Fibroblast of villous mesenchyme (primary cell): ENCODE measurements at places on chromosomes 2 and 18. TPM values are rescaled to one million over a fixed set of nuclear protein-coding genes. Genes with fewer than 3 reads are reported as not detected.

DNA sequence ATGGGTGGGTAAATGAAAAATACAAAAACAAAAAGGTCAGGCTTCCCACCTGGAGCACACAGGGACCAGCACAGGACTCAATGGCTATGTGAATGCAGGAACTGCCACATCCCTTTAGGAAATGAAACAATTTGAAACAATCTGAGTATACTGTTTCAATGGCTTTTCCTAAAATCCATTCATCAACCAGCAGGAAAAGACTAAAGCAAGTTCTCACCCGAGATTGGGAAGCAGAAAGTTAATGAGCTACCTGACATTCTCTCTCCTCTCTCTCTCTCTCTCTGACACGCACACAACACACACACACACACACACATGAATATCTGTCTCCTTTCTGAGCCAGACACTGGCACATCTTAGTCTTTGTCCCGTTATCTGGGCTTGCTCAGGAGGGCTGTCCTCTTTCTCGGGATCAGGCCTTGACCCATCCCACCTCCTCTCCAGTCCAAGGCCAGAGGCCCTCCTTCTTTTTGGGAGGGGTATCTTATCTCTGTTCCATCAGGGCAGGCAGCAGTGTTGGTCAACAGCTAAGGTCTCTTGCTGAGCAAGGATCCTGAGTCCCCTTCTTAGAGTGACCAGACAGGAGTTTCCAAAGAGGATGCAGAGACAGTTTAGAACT, 11.6 kb upstream of the LRRFIP1 start:
- no peak for DNase-seq

DNA sequence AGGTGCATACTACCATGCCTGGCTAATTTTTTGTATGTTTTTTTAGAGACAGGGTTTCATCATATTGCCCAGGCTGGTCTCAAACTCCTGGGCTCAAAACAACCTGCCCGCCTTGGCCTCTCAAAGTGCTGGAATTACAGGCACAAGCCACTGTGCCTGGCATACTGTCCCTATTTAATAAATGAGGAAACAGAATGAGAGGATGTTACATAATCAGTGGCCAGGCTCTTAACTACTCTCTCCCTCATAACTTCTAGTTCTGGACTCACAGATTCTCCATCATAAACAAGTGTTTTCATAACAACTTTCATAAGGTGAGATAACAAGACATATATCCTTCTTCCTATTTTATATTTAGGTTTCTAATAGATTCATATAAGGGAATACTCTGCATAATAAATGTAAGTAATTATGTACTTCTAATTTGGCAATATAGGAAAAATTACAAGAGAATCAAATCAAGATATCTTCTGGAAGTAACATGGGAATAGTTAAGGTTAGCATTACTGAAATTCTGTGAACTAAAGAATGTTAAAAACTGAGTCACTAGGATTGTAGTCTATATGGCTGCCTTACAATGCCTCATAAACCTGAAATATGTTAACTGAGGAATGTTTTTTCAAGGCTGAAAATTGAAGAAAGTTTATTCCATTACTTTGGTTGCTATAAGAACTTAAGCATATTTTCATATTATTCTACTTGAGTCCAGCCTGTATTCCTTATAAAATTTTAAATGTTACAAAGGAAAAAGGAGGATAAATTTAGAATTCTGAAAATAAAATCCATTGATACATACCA, 71.3 kb downstream of the SLC25A12 start:
- DNase-seq: no peak

DNA sequence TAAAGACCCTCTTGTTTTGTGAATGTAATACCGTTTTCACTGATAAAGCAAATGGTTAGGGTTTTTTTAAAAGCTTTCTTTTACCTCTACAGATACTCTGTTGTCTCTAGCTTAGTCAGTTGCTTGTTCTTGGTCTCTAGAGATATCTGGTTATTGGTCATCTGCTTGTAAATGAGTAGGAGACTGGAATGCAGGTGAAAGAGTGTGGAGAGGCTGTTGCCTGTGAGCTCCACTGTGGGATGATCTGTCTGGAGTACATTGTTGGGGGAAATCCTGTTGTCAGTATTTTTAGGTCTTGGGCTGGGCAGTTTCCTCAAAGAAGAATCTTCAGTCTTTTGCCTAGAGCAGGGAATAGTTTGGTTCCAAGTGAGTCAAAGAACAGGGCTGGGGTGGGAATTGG, 67.7 kb downstream of the SMCHD1 start:
- DNase-seq: no peak

DNA sequence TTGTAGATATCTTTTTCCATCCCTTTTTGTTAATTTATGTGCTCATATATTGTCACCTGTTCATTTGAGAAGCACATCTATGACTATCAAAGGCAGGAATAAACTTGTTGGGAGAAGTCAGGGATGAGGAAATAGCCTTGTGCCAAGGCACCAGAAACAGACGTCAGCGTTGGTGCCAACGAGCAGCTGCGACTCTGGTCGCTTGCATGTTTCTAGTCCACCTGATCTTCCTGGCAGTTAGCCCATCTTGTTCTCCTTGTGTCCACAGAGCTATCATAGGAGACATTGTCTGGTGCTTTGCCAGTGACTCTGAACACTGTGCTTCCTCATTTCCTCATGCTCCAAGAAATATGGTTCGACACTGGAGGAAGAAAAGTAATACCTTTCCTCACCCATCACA, 374.4 kb downstream of the PTPRM start:
- no peak for DNase-seq

DNA sequence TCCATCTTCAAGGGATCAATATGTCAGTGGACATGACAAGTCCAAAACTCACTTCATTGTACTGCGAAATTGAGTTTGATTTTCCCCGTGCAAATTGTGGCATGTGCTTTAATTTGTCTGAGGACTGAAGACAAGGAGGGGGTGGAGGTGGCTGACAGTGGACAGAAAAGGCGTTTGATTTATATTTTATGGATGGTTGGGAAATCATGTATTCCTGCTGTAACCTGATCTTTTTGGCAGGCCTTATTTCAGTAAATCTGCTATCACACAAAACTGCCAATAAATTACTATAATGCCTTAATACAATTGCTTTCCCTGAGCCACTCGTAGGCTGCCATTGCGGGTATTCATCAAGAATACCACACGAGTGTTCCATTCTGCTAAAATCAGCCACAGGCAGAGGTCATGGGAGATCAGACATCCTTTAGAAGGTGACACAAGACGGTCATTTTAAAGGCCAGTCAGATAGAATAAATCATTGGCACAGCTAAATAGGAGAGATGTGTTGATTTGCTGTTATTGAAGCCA, 720.5 kb downstream of the MBD2 start:
- no peak for DNase-seq

GRCh38 chr18:74975001-74975400, 233.9 kb downstream of the PTGR3 start:
- no peak for DNase-seq

DNA sequence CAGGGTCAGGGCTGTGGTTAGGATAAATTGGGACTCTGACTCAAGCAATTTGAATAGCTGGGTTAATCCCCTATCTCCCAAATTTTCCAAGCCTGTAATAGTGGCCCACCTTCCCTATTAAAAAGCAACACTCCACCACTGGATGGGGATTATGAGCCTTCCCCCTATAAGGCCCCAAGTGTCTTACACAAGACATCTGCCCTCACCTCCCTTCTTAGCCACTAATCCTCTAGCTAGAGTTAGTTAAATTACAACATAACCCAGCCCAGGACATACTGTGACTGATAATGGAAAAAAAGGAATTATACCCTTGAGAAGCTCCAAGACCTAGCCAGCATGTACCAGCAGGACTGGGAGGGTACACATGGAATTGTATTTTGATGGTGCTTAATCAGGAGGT, 190.4 kb downstream of the NRP2 start:
- DNase-seq: peak; percentile 60

GRCh38 chr2:110858135-110858725, 125.9 kb downstream of the ACOXL start:
- DNase-seq: no peak

DNA sequence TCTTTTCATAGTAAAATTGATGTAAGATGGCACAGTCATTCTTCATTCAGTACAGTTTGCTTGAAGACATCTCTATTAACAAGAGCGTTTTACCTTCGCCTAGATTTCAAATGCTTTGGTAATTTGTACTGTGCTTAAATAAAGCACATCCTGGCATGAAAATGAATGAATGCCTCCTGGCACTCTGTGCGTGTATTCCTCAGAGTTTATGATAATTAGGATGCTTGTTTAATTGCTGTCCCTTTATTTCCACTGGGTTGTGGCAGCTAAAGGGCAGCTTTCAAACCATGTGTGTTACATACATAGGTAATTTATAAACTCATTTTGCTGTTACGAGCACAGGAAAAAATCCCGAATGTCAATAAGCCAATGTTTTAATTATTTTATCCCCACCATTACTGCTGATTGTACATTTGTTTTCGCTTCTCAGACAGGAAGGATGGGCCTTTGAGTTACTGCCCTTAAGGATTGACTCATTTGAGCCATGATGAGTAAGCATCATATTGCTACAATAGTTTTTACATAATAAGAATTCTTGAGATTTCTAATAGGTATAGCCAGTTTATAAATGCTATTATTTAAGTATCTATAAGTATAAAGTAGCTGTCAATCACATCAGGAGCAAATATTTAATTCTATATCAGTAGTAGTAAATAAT, 516.5 kb downstream of the XIRP2 start:
- DNase-seq: peak; percentile 19

DNA sequence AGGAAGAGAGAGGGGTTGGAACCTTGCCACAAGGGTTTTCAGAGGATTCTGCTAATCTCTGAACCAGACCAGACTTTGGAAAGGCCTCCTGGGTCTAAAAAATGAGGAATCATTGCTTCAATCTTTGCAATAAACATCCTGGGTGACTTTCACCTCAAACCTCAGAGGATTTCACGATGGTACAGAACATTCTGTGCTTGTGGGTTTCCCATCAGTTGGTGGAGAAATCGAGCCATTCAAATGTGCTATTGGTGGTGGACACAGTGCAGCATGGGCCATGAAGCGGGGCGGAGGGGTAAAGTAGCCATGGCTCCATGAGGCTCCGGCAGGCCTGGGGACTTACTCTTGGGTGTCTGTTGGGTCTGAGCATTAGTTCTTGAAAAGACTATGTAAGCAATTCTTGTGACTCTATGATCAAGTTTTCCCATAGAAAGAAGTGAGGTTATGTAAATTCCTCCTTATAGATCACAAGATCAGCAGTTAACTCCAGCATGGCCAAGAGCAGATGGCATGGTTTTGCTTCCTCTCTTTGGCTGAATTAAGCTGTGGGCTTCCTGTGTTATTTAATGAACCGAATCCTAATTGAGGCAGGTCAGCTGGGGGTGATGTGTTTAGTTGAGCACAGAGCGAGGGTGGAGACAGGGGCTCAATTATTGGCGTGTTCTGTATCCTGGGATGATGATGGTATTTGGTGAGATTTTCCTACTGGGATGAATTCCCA, 1.9 kb upstream of the IL1R2 start:
- peak; percentile 62 for DNase-seq

DNA sequence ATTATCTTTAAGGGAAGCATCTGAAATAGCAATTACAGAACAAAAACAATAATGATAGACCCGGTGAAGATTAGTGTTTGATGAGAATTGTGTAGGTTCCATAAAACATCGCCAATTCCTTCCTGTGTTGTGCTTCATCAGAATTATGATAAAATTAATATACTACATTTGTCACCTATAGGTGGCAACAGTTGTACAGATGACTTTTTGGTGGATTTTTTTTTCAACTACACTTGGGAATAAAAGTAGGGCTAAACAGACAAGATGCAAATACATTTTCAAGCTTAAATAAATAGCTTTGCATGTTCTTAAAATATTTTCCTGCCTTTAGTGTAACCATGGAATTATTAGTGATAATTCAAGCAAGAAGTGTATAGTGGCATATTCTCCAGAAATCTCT, 7.0 kb upstream of the LYPD1 start:
- no peak for DNase-seq

GRCh38 chr2:236575510-236575909, 5.9 kb downstream of the ACKR3 start:
- no peak for DNase-seq

DNA sequence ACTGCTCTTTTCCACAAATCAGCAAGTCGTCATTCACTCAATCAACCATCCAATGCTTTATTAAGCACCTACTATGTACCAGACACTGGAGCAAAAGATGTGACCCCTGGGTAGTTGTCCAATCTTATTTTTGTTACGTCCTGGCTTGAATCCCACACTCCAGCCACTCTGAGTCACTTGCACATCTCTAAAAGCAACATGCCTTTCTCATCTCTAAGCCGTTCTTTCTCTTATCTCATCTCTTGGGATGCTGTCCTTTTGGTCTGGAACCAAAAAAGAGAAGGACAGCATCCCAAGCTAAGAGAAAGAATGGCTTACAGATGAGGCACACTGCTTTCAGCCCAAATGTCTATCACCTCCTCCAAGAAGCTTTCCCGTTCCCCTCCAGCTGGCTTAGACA, 58.8 kb downstream of the RNF152 start:
- peak; percentile 34 for DNase-seq

GRCh38 chr2:189824694-189825396, 40.6 kb downstream of the PMS1 start:
- DNase-seq: no peak

GRCh38 chr2:69200107-69200520, 186.9 kb downstream of the GFPT1 start:
- DNase-seq: peak; percentile 100

DNA sequence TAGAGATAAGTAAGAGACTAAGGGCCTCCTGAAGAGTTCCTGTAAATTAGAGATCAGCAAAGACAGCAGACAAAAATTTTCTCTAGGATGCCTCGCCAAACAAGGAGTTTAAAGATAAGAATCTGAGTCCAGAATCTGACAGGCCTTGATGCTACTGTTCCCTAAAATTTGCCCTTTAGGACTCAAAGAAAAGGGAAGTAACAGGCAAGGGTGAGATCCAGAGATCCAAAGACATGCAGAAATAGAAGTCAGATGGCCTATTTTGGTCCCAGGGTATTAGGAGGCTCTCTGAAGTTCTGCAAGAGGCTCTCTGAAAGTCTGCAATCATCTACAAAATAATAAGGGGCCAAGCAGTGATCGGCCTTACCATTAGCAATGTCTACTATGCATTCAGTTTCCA, 33.0 kb downstream of the GALNT5 start:
- no peak for DNase-seq

GRCh38 chr18:21112140-21112473, 494 bp upstream of the ROCK1 start:
- DNase-seq: no peak

MC5R gene
- not detected in 2 replicates for total RNA-seq

STARD6 gene
- total RNA-seq: 0.43 TPM in 1 of 2 replicates, not detected in the other

C2orf80 gene
- total RNA-seq: not detected in 2 replicates

SCN9A gene
- 43.5 and 72.1 TPM in 2 replicates for total RNA-seq

ARHGAP28 gene
- total RNA-seq: 6.0 and 7.1 TPM in 2 replicates

SERPINB11 gene
- not detected in 2 replicates for total RNA-seq

CYRIA gene
- 0.43 and 0.97 TPM in 2 replicates for total RNA-seq

CD8B2 gene
- not detected in 2 replicates for total RNA-seq

SKOR2 gene
- total RNA-seq: not detected in 2 replicates

EGR4 gene
- not detected in 2 replicates for total RNA-seq

ARHGAP15 gene
- total RNA-seq: 0.43 TPM in 1 of 2 replicates, not detected in the other

SALL3 gene
- total RNA-seq: not detected in 2 replicates
